ENCODE measurements at places on chromosomes 4 and X.

GRCh38 chrX:117407449-117408150 is 709.0 kb downstream of the KLHL13 start:
- no peak for DNase-seq

DNA sequence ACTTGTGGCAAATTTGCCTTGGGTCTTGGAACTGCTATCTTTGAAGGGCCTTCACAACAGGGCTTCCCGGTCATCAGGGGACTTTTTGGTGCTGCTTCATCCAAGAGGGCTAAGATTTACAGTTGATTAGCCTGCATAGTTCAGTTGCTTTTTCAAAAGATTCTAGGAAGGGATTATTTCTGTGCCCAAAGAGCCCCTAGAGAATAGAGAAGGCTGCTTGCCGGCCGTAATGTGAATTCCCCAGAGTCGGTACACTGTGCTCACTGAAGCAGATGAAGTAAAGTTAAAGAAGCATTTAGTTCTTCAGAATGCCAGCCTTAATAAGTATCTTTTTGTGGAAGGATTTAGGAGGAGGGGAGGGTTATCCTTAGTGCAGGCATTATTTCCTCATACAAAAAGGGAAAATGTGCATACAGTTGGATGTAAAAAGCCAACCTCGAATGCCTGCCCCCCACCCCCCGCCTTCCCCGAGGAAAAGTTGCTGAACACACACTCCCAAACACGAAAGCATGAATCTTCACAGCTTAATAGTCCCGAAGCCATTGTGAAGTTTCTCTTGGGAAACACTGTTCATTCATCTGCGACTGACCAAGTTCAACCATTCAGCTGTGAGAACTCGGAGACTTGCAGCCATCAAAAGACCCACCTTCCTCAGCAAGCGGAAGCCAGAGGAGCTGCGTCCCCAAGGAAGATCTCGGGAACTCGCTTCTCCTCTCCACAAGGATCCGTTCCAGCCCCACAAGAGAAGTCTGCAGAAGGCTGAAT is 47.6 kb downstream of the ANOS1 start:
- DNase-seq: no peak

DNA sequence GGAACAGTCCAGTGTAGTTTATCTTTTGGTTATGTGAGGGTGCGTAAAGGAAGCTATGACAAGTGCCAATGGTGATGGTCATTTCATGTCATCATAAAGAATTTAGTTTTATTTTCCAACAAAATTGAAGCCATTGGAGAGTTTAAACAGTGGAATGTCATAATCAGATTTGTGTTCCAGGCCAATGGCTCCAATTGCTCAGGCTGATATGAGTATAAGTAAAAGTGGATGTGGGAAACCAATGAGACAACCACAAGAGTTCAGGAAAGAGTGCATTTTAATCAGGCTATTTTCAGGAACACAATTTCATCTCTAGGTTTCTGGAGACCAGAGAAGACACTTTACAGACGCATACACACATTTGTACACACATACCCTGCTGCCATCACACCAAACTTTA is 20.7 kb downstream of the SPANXC start:
- no peak for DNase-seq

DNA sequence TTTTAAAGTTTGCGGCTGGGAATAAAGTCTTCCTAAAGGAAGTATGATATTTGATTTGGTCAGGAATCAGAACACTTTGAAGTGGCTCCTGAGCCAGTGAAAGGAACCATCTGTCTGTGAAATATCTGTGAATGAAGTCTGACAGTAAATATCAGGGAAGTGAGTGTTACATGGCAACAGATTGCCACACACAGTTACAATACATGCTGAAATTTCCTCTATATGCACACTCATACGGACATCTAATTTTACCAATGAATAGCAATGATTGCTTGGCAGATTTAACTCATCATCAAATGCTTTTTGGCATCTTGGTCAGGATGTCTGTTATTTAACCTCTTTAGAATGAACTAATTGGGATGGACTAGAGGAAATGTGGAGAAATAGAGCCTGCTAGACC is 1023.8 kb downstream of the FAT4 start:
- DNase-seq: no peak

DNA sequence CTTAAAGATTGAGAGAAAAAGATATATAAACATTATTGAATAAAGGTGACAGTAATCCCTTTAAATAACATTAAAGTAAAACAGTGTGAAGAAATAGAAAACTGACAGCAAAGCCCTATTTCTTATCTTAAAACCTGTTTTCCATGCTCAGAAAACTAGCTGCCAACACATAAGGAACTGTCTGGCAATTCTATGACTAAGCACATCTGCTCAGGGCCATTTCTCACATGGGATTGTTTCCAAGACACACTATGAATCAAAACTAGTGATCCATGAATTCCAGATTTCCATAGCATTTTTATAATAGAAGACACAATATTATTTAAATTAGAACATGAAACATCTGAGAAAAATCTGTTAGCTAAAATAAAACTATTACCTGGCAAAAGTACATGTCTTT is 113.4 kb downstream of the SCLT1 start:
- DNase-seq: no peak

DNA sequence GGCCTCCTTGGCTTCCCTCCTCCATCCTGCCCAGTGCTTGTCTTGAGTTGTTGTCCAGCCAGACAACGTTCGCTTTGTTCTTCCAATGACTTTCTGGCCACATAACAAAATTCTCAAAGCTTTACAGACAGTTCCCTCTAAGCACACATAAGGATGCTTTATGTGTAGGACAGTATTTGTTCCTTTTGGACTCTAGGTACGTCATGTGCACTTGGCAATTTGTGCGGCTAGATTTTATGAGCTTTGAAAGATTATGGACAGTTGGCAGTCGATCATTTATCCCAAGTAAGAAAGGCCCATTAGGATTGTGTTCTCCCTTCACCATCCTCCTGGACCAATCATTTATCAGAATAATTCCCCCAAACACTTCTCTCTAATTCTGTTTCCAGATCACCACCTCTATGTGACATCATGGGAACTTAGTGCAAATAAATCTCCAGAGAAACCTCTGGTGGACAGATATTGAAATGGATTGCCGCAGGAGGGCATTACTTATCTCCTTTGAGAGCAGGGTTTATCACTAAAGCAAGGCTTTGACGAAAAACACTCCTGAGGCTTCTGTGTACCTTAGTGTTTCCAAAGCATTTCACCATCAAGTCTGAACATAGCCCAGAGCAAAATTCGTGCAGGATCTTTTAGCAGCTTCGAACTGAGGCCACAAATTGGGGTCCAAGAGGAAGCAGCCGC is 77.4 kb upstream of the BMPR1B start:
- DNase-seq: no peak

- DNase-seq: no peak
Observed at GRCh38 chrX:39115166-39115565, 313.9 kb downstream of the MID1IP1 start.

DNA sequence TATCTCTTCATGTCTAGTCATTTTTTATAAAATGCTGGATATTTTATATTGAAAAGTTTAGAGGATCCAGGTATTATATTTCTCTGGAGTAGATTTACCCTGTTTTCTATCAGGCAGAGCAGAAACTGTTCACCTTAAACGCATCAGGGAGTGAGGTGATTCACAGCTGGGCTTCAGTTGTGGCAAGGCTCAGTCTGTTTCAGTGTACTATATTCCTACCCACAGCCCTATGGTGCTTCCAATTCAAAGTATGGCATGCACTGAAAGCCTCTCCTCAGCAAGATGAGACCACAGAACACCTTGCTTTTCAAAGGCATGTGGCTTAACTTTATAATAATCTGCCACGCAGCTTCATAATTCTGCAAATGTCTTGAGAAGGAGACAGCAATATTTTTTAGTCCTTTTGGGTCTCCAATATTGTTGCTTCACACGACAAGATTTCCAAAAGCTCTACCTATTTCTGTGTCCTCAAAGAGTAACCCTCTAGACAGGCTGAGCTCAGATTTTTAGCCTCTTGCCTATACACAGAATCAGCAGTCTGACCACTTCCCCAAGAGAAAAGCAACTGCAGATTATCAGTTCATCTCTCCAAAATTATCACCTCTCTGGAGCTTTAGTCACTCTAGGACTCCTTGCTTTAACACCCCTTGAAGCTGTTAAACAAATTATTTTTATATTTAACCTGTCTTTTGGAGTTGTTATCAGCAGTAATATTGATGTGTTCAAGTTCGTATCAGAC is 24.4 kb downstream of the PRDM5 start:
- DNase-seq: no peak
